ENCODE measurements at places on chromosomes 7 and 10. TPM values are rescaled to one million over a fixed set of nuclear protein-coding genes. Genes with fewer than 3 reads are reported as not detected.

- no peak for DNase-seq
These were observed 94.2 kb upstream of the PHYHIPL start for GRCh38 chr10:59082249-59082648.

GRCh38 chr10:98328163-98328562 lies 60.2 kb upstream of the LOXL4 start:
- no peak for DNase-seq

GRCh38 chr10:43372765-43373361 lies 1.4 kb downstream of the FXYD4 start:
- DNase-seq: no peak

DNA sequence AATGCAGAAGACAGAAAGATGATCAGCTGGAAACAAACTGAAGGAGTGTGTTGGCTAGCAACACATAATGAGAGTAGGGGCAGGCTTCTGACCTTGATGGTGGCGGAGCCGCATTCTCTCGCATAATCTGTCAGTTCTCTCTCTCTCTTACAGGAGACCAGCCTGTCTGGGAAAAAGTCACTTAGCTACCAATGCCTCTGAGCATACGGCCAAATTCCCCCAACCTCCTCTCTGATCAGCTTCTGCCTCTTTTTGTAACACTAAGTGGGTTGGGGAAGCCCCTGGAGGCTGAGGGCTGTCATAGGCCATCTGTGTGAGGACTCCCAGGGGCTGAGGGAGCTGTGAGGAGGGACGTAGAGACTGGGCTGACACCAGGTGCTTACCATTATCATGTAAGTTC lies 104.6 kb downstream of the HIPK2 start:
- DNase-seq: no peak

- no peak for DNase-seq
These were observed 6.9 kb downstream of the STN1 start for GRCh38 chr10:103911021-103911459.

DNA sequence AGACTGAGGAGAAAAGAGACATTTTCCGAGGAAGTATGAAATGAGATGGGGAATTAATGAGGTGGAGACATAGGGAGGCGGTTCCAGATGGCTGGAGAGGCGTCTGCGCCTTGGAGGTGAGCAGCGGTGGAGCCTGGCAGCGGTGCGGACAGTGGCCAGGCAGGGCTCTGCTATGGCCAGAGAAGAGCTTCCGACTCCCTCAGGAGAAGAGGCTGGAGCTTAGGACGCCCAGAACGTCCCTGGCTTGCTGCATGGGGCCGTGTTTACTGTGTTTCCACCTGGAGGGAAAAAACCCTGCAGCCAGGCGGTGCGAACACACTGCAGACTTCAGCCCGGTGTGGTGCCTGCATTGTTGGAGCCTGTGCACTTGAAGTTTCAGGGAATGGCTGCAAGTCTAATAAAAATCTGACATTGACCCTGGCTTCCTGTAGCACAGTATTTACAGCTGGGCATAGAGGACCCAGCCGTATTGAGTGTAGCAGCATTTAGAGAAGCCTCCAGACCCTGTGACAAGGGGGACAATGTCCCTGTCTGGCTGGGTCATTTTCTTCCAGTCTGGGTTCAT lies 447.1 kb upstream of the MKI67 start:
- no peak for DNase-seq

NKX2-3 gene
- not detected for polyA plus RNA-seq

DNA sequence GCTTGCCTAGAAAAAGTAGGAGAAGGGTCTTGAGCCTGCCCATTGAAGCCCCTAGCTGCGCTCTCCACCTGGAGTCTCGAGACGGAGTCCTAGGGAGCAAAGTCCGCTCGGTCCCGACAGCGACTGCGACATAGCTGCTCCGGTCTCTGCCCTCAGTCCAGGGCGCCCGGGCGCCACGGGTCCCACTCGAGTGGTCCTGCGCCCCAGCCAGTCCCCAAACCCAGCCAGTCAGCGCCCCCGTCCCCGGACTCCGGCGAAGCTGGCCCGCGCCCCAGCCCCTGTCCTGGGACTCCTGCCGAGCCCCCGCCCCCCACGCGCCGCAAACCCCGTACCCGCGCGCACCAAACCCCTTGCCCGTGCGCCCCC lies 490 bp downstream of the TNS3 start:
- no peak for DNase-seq

- no peak for DNase-seq
These were observed 17.7 kb upstream of the TARP start for GRCh38 chr7:38291117-38291647.

MINDY4 gene
- 12.2 TPM for polyA plus RNA-seq

DNA sequence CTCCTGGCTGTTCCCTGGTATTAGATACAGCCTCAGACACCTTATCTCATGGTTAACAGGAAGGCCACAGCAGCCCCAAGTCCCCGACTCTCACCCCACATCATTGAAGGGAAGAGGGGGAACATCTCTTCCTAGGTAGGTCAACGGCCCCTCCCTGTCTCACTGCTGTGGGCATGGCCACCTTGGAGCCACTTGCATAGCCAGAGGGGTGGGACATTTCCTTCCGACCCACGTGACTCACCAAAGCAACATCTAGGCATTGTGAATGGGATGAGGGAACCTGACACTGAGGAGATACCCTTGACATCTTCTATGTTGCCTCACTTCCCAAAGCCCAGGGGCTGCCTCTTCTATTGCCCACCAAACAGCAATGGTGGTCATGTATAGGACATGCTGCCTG lies 68.5 kb upstream of the GPR26 start:
- no peak for DNase-seq

MYPN gene
- polyA plus RNA-seq: 0.07 TPM

SNCG gene
- 31.4 TPM for polyA plus RNA-seq

- no peak for DNase-seq
These were observed 150.4 kb upstream of the PRPS1L1 start for GRCh38 chr7:18177815-18178660.

DNA sequence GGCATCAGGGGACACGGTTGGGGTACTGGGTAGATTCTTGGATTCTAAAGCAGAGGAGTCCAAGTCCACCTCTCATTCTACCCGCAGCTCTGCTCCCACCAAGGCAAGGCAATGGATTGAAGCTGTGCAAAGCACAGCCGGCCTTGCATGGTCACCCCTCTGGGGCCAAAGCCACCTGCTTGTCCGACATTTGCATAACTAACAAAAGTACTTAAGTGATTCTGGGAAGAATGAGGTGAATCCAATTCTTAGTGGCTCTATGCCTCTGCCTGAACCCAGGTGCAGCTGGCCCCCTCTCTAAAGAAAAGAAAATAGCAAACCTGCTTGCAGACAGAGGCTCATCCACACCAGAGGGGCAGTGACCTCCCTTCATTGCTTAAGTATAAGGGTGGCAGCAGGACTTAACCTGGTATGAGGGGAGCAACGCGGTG lies 10.7 kb upstream of the COBL start:
- DNase-seq: no peak

- peak; percentile 92 for DNase-seq
These were observed 75.2 kb downstream of the PARD3 start for GRCh38 chr10:34739915-34740314.

GRCh38 chr7:50416527-50417182 lies 33.5 kb downstream of the FIGNL1 start:
- no peak for DNase-seq

DNA sequence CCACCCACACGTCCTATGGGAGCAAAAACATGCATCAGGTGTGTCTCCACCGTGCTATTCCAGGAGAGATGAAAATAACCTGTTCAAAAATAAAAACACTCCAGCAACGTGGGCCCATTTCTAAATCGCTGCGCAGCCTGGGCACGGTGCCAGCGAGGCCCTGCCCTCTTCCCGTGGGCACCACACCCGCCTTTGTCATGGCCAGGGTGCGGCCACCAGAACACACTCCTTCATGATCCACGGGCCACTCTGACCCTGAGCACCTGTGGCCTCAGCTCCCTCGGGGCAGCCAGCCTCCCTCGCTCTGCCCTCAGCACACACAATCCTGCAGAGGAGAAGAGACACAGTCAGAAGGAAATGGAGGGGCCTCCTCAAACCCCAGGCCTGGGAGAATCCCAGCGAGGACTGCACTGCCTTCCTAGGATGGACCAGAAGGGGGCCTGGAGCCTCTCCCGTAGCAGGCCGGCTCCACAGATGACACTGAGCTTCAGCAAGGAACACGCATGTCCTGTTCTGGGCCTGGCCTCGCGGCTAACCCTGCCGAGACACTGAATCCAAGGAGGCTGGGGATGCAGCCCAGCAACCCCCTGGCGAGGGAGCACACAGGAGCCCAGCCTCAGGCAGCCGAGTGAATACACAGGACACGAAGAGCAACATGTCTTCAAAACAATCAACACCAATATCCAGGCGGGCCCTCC lies 169.0 kb downstream of the MAD1L1 start:
- no peak for DNase-seq

SRRM3 gene
- 2.6 TPM for polyA plus RNA-seq

GRCh38 chr10:27153845-27154193 lies 365 bp downstream of the YME1L1 start:
- DNase-seq: peak; percentile 28

DNA sequence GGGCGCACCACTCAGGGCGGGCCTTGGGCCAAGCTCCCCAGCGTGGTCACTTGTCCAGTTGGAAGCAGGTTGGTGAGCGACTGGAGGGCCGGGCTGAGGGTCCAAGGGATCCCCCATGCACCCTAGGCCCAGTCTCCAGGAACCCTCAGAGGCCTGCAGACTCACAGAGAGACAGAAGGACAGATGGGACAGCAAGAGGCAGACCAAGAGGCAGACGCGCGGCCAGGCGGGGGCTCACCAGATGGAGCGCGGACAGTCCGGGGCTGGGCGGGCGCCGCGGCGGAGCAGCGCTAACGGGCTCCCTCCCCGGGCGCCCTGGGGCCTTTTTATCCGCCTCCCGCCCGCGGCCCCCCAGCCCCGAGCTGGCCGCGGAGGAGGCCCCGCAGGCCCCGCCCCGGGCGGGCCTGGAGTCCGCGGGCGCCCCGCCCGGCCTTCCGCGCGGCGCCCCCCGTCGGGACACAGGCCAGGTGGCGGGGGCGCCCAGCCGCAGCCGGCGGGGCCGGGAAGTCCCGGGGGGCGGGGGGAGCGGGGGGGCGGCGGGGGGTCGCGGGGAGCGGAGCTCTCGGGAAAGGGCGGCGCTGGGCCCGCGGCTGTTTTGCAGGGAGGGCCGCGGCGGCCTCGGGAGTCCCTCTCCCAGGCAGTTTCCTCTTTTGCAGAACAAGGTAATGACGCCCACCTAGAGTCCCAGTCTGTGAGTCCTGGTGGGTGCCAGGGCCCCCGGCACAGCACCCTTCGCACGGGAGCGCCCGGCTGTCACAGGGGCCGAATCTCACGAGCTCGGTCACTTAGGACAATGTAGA lies at the start of gene LOXL4:
Gene LOXL4, minus strand, starts transcription at position 301 of the 800 bp plus-strand sequence. CDS start 5,175 bp downstream, outside the sequence.
- no peak for DNase-seq

- no peak for DNase-seq
These were observed 712.5 kb upstream of the FZD8 start for GRCh38 chr10:36354633-36355032.

FAM25A gene
- not detected for polyA plus RNA-seq

DNA sequence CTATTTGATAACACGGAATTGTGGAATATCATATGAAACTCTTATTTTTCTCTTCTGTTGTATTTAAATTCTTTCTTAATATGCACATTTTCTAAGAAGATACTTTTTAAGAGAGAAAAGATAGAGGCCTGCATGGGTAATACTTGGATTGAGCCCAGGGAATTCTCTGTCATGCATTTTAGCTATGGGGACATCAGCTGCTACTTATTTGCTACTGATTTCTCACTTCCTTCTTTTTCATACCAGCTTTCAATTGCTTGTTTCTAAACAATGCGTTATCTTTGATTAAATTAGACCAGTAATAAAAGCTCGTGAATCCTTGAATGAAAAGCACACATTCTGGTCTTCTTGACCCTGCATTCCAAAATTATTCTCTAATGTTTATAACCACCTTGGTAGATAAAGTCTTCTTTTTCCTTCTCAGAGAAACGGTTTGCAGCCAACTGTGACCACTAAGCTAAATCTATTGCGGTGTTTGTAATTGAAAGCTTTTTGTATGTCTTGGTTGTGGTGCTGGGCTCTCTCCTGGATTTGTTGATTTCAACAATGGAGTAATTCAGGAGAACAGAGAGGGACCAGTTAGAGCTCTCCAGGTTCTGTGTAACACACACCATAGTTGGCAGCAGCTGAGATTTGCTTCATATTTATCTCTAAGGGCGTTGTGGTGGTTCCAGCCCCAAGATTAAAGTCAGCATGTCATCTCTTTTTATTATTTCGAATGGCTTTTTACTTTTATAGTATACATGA lies 139.3 kb downstream of the PPP1R9A start:
- DNase-seq: no peak

- no peak for DNase-seq
These were observed 563.2 kb downstream of the GALNT17 start for GRCh38 chr7:71695186-71695585.

- DNase-seq: no peak
These were observed 138.1 kb upstream of the BTBD16 start for GRCh38 chr10:122132882-122133565.

DNA sequence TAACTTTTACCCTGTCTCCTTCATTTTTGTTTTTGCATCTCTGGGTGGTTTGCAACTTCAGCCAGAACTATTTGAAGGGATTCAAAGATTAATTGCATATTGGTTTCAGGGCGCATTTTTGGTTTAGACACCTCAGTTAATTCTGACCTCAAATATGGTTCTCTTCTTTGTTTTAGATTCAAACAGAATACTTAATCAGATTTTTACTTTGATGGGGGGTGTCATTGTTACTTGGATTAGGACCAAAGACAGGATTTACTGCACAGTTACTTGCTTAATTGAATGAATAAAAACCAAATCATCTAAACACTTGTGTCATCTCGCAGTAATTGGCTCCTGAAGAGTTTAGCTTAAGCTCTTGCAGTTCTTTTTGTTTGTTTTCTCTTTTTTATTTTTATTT lies 100.9 kb downstream of the PHTF2 start:
- no peak for DNase-seq

DNA sequence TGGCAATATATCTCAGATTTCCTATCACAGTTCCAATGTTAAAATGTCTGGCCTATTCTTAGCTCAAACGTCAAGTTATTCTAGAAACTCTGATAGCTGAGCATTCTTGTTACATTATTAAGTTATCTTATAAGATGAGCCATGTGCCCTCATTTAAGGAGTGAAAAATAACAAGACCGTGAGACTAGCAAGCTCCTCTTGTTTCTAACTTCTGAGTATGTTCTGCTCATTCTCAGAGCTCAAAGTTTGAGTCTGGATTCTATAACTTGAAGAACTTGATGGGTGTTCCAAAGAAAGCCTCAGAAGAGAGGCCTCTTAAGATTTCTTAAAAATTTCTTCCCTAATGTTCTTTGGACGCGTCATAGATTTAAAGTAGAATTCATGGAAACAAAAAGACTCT lies 215.2 kb downstream of the HTR7 start:
- no peak for DNase-seq

GRCh38 chr10:106399112-106399511 lies 765.4 kb downstream of the SORCS1 start:
- no peak for DNase-seq

- DNase-seq: no peak
These were observed 21.4 kb upstream of the OPN4 start for GRCh38 chr10:86632951-86633350.

GRCh38 chr7:92025260-92025659 lies 84.6 kb downstream of the AKAP9 start:
- no peak for DNase-seq

DNA sequence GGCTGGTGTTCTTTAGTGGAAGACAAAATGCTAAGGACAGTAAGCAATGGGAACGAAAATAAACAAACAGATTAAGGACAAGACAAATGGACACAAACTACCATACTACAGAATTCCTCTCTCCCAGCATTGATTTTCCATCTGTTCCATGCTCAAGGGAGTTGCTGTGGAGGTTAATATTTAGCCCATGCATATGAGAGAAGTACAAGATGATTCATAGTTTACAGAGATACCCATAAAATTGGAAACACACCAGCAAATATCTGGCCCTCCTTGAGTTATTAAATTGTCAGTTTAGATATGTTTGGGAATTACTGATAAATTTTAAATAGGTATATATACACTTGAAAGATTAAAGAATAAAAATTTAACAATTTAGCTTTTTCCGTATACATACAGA lies 69.8 kb downstream of the GLI3 start:
- no peak for DNase-seq

All from right renal pelvis (tissue), 4 donors.